ENCODE measurements at places on chromosomes 3 and 15.

GRCh38 chr3:189637750-189638149 is 6.6 kb downstream of the TP63 start:
- no peak for DNase-seq

DNA sequence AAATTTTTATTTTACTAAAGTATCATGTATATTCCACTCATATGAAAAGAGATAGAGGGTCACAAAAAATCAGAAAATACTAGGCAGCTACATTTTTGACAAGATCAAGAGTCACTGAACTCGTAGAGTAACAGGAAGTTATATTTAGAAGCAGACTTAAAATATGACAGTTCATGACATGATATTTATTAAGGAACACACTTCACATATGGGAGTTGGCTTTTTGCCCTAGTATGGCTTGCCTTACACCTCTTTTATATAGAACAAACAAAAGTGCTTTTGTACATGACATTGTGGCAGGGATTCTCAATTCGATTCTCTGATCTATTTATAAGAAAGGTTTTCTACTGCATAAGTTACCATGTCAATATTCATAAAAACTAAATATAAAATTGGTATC is 80.1 kb upstream of the GBE1 start:
- no peak for DNase-seq

DNA sequence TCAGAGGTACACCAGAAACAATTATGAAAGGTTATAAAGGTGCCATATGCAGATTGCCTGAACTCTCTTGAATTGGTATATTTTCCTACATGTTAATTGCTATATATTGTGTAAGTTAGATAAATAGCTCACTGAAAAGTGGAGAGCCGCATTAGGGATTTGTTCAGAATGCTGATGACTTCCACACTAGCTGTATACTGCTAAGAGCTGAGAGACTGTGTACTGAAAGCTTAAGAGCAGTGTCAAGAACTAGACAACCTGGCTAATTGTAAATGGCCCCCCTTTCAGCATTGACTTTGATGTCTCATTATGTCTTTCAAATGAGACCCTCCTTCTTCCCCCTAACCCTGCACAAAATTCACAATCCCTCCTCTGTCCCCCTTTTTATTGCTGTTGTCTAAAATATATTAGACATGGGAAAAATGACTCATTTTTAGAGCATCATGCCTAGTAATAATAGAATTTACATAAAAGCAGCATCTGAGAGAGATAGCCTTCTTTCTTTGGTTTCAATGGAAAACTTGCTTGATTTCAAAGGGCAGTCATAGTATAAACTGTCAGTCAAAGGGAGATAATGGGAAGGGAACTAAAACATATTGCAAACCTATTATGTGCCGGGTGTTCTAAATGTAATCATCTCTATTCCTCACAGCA is 34.7 kb upstream of the GREM1 start:
- no peak for DNase-seq

- DNase-seq: peak; percentile 28
These were observed 127.8 kb downstream of the HCN4 start for GRCh38 chr15:73240866-73241499.

GRCh38 chr3:197567904-197568681 is 12.3 kb upstream of the BDH1 start:
- no peak for DNase-seq

DNA sequence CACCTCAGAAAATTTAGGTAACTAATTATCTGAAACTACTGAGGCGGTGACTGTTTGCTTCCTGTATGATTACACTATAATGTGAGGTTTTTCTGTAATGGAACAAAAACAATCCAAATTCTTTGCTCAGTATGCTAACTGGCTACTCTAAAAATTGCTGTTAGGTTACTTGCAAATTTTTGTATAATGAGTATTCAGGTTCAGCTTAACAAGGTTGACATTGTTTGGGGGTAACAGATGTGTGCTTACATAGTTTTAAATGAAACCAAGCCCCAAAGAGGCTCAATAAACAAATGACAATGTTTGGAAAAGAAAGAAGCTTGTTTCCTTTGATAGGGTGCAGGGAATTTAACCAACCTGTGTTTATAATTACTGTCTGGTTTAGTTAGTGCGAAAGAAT is 414.5 kb upstream of the MDFIC2 start:
- no peak for DNase-seq

GRCh38 chr3:139546772-139547171 is 7.2 kb upstream of the RBP1 start:
- DNase-seq: no peak

- DNase-seq: no peak
These were observed 83.0 kb downstream of the PDCD6IP start for GRCh38 chr3:33881156-33882064.

DNA sequence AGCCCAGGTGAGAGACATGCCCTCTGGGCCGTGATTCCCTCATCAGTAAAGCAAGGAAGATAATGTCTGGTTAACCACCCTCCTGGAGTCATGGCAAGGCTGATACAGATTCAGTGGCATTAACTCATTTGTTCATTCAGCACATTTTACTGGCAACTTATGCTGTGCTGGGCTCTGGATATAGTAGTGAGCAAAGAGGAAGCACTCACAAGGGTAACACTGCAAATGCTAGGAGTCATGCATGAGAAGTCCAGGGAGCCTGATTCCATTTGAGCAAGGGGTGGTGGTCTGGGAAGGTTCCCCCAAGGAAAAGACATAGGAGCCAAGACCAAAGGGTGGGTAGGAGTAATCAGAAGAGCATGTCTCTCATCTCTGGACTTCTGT is 50.2 kb downstream of the SMAD3 start:
- no peak for DNase-seq

- DNase-seq: no peak
These were observed 15.7 kb upstream of the ESYT3 start for GRCh38 chr3:138418601-138419206.

DNA sequence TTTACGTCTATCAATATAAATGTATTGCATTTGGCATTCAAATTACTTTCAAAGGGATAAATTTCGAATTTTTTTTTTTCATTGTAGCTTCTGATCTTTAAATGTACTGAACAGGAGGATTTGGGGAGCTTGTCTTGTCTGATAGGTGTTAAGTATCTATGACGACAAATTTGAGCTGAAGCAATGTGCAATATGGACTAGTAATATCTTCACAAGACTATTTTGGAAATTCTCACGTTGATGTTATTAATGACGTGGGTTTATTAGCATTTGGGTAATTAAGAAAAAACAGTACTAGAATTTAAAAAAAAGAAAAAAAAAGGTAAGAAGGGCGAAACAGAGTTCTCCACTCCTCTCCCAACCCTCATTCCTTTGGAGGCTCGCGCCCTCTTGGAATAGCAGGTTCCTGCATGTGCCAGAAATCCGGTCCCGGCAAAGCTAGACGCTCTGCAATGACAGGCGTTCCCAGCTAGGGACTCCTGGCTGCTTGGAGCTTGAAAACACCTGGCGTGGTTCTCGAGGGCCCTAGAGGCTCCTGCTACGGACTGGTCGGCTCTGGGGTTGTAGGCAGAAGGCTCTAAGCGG is 648 bp upstream of the P2RY1 start:
- DNase-seq: no peak

DNA sequence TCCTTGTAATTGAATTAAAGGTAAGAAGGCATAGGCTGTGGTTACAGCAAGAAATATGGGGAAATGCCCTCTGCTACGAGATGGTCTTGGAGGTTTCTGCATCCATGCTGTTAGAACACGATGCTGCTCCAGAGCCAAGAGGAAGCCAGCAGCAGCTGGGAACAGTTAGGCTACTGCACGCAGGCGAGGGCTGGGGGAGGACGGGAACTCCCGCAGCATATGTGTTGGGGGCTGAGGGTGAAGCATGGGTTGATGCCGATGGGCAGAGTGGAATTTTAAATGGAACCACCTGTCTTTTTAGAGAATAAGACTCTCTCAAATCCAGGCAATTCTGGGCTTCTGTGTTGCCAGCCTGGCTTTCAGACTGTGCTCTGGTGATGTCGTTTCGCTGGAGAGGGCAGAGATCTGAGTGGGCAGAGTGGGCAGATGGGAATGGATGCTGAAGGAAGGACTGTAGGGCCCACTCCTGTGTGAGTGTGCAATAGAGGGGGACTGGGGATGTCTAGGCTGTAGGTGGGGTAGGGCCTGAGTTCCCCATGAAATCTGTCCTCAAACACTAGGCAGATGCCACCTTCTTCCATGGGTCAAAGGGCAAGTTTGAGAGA is 417.0 kb upstream of the TPM1 start:
- DNase-seq: no peak
